Mesendoderm (in vitro differentiated cells): ENCODE measurements at places on chromosomes 5 and 9.
A peak's percentile ranks its signal among the peaks of the same experiment; 100 is the strongest.

- DNase-seq = no peak
- no peaks in the 10 kb centered on the region for H3K27me3 ChIP-seq
- H3K27ac ChIP-seq = no peak overlapping the region
- H3K4me3 ChIP-seq = no peak overlapping the region
- H3K4me1 ChIP-seq = peaks cover 3% of the 10 kb centered on the region
These were observed 159.7 kb downstream of the ATP10B start for GRCh38 chr5:160692271-160692670.

DNA sequence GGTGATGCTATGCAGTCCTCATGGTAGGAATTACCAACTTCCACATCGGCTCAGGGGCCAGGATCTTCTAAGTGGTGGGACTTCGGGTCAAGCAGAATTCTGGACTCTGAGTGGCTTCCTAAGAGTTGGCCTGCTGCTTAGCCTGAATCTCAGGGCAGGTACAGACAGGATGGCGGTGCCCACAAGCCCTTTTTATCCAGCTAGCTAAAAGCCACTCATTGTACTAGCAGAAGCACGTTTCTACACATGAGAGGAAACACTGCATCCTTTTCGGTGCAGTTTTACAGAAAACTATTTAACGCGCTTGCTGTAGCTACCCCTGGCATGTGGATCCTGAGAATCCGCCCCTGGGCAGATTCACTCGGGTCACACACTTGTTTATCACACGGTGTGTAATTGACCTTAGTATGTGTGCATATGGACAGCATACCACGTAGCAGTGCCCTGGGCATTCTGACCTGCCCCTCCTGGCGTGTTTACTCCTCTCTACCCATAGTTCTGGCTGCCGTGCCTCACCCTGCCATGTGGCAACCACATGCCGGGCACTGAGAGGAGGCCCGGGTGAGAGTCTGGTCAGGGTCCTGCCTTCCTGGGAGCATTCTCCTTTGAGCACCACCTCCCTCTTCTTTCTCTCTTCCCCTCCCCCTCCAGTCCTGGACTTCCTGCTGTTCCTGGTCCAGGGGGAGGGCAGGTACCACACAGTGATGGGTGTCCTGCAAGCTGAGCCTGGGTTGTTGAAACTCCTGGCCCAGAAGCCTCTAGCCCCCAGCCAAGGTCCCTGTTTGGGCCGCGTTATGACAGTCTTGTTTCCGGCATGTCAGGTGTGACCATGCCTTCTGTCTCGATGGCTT, 65.9 kb downstream of the DAB2IP start:
- no peak for DNase-seq
- H3K27ac ChIP-seq = no peak overlapping the region
- no peaks in the 10 kb centered on the region for H3K27me3 ChIP-seq
- no peak overlapping the region for H3K4me3 ChIP-seq
- no peaks in the 10 kb centered on the region for H3K4me1 ChIP-seq
- H3K36me3 ChIP-seq = no peaks in the 10 kb centered on the region

GRCh38 chr5:154055201-154055600, 16.4 kb downstream of the MFAP3 start:
- no peaks in the 10 kb centered on the region for H3K4me1 ChIP-seq
- DNase-seq = no peak
- H3K27me3 ChIP-seq = no peaks in the 10 kb centered on the region
- H3K36me3 ChIP-seq = no peaks in the 10 kb centered on the region
- no peak overlapping the region for H3K27ac ChIP-seq

DNA sequence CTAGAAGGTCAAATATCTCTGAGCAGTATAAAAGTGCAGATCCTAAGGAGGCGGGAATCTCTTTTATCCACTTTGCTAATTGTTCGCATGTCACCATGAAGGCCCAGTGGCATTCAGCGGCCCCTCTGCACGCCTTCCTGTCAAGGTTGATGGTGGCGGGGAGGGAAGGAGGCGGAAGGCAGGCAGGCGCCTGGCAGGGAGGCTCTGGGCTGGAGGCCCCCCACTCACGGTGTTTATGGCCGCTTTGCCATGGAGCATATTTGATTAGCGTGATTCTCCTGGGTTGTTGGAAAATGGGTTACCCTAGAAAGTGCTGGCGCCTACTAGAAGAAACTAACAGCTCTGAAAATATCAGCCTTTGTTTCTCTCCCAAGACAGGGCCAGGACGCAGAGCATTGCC, 209.6 kb downstream of the FSTL4 start:
- no peak for DNase-seq
- H3K4me3 ChIP-seq = no peak overlapping the region
- H3K27me3 ChIP-seq = no peaks in the 10 kb centered on the region
- H3K27ac ChIP-seq = no peak overlapping the region
- no peaks in the 10 kb centered on the region for H3K4me1 ChIP-seq

DNA sequence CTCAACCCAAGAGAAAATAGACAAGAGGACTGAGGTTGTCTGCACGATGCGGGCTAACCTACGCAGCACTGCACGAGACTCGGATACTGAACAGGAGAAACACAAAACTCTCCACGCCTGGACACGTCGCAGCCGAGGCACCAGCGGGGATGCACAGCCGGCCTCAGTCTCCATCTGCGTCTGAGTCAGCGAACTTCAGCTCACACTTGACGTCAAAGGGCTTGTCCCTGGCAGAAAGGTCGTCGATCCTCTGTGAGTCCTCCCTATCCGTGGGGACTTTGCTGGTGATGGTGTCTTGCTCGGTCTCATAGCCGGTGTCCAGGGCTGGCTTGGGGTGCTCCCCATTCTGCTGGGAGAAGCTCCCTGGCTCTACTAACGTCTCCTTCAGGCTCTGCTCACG, 60.2 kb downstream of the SECISBP2 start:
- H3K4me3 ChIP-seq = no peak overlapping the region
- no peak for DNase-seq
- no peaks in the 10 kb centered on the region for H3K36me3 ChIP-seq
- no peaks in the 10 kb centered on the region for H3K27me3 ChIP-seq
- H3K27ac ChIP-seq = no peak overlapping the region

- no peak overlapping the region for H3K4me3 ChIP-seq
- no peaks in the 10 kb centered on the region for H3K27me3 ChIP-seq
- H3K27ac ChIP-seq = no peak overlapping the region
- DNase-seq = no peak
These were observed 49.6 kb downstream of the EPB41L4B start for GRCh38 chr9:109270971-109271925.

GRCh38 chr5:124252191-124252638, 494.2 kb downstream of the ZNF608 start:
- H3K4me3 ChIP-seq = no peak overlapping the region
- H3K4me1 ChIP-seq = no peaks in the 10 kb centered on the region
- no peak overlapping the region for H3K27ac ChIP-seq
- DNase-seq = no peak
- H3K27me3 ChIP-seq = no peaks in the 10 kb centered on the region
- H3K36me3 ChIP-seq = no peaks in the 10 kb centered on the region

DNA sequence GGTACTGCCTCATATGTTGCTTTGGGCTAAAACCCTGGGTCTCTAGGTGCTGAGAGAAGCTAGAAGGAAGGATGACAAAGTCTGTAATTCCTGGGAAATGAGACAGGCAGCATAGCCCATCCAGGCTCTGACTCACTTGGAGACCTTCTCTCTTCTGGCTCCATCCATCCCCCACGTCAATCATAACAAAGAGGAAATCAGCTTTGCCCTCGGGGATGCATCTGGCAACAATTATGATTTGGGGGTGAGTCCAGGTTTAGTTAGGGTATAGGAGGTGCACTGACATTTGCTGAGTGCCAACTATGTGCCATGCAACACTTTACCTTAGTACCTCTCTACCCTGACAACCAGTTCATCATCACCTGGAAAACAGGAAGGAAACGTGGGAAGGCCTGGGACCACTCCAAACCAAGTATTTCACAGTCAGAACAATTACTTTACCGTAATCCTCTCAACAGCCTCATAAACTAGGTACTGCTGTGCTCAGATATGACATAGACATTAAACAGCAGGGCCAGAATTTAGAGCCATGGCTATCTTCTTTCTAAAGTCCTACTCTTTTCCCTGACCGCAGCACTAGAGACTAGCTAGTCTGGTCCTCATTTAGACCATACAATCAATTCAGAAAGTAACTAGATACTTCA, 39.1 kb upstream of the GZMA start:
- H3K4me1 ChIP-seq = no peaks in the 10 kb centered on the region
- H3K36me3 ChIP-seq = no peaks in the 10 kb centered on the region
- H3K27me3 ChIP-seq = no peaks in the 10 kb centered on the region
- H3K4me3 ChIP-seq = no peak overlapping the region
- H3K27ac ChIP-seq = no peak overlapping the region

- H3K36me3 ChIP-seq = no peaks in the 10 kb centered on the region
- no peaks in the 10 kb centered on the region for H3K27me3 ChIP-seq
- no peaks in the 10 kb centered on the region for H3K4me1 ChIP-seq
- DNase-seq = peak; percentile 8
- H3K4me3 ChIP-seq = no peak overlapping the region
These were observed 317.0 kb upstream of the RPS23 start for GRCh38 chr5:82595113-82595512.

GRCh38 chr9:77582525-77582924, 65.6 kb downstream of the GNA14 start:
- no peak for DNase-seq
- H3K4me1 ChIP-seq = peaks cover 10% of the 10 kb centered on the region
- H3K27me3 ChIP-seq = no peaks in the 10 kb centered on the region
- H3K27ac ChIP-seq = no peak overlapping the region
- no peak overlapping the region for H3K4me3 ChIP-seq
- no peaks in the 10 kb centered on the region for H3K36me3 ChIP-seq

GRCh38 chr5:157764531-157764930, 21.0 kb downstream of the LSM11 start:
- no peaks in the 10 kb centered on the region for H3K27me3 ChIP-seq
- no peak overlapping the region for H3K27ac ChIP-seq
- DNase-seq = no peak
- H3K4me1 ChIP-seq = no peaks in the 10 kb centered on the region
- no peak overlapping the region for H3K4me3 ChIP-seq

GRCh38 chr5:150780187-150780692, 1.7 kb downstream of the SMIM3 start:
- no peaks in the 10 kb centered on the region for H3K36me3 ChIP-seq
- H3K4me1 ChIP-seq = peaks cover 11% of the 10 kb centered on the region
- no peak overlapping the region for H3K4me3 ChIP-seq
- H3K27ac ChIP-seq = no peak overlapping the region
- no peaks in the 10 kb centered on the region for H3K27me3 ChIP-seq
- no peak for DNase-seq

DNA sequence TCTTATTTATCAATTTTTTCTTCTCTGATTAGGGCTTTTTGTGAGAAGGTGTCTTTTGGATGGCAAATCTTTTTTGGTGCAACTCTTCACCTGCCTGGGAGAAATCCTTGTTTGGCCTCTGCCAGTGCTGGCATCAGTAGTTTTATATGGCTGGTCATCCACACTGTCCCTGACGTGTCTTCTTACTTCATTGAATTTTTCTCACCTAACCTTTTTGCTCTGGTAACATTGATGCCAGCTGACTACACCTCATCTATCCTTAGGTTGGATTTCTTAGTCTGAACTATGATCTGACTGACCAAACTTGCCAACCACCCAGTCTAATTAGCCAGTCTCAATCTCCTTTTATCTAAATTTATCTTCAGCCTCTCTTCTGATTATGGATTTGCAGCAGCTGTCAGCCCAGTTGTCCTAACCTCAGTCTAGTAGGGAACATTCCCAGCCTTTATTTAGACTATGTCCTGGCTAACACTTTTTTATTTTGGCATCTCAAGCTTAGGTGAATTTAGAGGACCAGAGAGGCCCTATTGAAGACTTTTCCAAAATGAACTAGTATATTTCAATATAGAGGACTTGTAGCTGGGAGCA, 10.6 kb upstream of the TMEM38B start:
- DNase-seq = no peak
- H3K4me1 ChIP-seq = peaks cover 4% of the 10 kb centered on the region
- no peaks in the 10 kb centered on the region for H3K27me3 ChIP-seq
- no peak overlapping the region for H3K4me3 ChIP-seq
- no peak overlapping the region for H3K27ac ChIP-seq

DNA sequence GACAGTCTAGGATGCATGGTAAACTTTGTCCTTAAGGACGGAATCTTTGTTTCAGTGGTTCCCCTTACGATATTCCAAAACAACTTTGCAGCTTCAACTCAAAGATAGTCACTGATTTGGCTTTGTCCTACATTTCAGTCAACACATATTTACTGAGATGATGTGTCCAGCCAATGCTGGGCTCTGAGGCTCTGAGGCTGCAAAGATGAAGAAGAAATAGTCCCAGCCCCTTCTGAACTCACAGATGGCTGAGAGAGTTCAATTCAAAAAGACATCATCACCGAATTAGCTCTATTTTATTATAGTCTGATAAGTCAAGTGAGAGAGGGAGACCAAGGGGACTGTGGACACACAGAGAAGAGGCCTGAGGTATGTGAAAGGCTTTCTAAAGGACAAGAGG, 544.0 kb downstream of the ACTL7B start:
- H3K4me1 ChIP-seq = no peaks in the 10 kb centered on the region
- no peak overlapping the region for H3K4me3 ChIP-seq
- H3K27me3 ChIP-seq = no peaks in the 10 kb centered on the region
- no peaks in the 10 kb centered on the region for H3K36me3 ChIP-seq

DNA sequence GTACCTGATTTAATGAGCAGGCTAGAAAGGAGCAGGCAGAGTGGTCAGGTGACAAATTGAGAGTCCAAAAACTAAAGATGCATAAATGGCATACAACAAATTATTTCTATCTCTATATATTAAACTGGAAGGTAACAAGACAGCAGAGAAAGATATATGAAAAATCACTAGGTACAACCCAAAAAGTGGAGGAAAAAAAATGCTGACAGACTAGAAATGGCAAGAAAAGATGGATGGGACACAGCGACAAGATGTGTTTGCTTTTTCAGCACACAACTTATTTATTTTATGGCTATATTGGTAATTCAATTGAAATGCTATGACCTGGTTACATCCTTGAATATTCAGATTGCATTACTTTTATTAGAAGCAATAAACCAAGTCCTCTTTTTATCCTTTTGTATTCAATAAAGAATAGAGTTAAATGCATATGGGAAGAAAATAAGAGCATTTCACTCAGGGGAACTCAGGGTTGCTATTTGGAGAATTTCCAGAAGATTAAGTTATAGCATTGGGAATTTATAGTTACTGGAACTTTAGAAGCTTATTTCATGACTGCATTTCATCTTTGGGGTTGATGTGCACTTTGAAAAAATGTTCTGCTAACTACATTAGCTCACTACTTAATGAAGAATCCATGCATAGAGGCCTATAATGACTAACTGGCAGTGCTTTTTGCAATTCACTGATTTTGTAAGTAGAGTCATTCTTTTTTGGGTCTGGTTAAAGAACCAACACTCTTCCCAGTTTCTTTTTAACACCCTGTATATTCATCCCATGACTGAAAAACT, 566.6 kb upstream of the TUSC1 start:
- no peak overlapping the region for H3K27ac ChIP-seq
- H3K4me3 ChIP-seq = no peak overlapping the region

- no peaks in the 10 kb centered on the region for H3K27me3 ChIP-seq
- no peak for DNase-seq
- no peaks in the 10 kb centered on the region for H3K4me1 ChIP-seq
- no peaks in the 10 kb centered on the region for H3K36me3 ChIP-seq
- no peak overlapping the region for H3K4me3 ChIP-seq
- H3K27ac ChIP-seq = no peak overlapping the region
These were observed 100.4 kb downstream of the OSTF1 start for GRCh38 chr9:75188756-75189155.
